ENCODE measurements at places on chromosomes 11 and 22.

DNA sequence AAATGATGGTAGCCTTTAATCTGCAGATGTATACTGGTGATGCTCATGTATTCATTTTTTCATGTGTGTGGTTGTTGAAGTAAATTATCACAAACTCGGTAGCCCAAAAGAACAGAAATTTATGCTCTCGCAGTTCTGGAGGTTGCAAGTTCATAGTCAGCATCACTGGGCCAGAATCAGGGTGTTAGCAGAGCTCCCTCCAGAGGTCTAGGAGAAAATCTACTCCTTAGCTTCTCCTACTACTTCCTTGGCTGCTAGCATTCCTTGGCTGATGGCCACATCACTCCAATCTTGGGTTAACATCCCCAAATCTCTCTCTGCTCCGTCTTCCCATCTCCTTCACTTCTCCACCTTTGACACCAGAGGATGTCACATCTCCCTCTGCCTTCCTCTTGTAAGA is 45.3 kb upstream of the GALNT18 start:
- DNase-seq, result no peak

DNA sequence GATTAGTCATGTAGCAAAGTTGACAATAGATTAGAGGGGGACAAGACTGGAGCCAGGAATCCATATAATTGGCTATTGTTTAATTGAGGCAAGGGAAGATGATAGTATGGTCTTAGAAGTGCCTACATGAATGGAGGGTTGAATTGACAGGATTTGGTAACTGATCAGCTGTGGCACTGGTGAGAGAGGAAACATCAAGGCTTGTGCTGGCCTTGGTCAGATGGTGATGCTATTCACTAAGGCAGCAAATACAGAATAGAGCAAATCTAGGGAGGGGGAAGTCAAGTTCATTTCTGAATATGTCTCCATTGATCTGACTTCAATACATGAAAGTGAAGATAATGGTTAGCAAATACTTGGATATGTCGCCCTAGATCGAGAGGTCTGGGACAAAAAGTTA is 54.3 kb upstream of the APOA1 start:
- DNase-seq, result no peak

- no peak for DNase-seq
Observed at GRCh38 chr11:106614262-106614661, 404.0 kb downstream of the GUCY1A2 start.

DNA sequence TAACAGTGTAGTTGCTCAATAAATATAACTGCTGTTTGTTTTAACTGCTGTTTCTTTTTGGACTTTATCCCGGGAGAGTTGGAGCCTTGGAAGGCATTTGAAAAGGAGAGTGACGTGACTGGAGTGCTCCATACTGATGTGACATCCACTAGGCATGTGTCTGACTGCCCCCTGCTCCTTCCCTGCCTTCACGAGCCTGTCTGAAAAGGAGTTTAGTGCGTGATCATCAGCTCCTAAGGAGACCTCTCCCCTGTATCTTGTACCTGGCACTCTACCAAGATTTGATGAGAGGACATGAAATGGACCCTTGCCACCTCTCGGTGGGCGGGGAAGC is 22.9 kb downstream of the ZBTB16 start:
- no peak for DNase-seq

Measured in stimulated activated CD4-positive, alpha-beta T cell treated with anti-CD3 and anti-CD28 coated beads, Interleukin-15, amount 100 ng/mL, for 24 hours (primary cell).